ENCODE measurements at places on chromosomes 2 and 18.

DNA sequence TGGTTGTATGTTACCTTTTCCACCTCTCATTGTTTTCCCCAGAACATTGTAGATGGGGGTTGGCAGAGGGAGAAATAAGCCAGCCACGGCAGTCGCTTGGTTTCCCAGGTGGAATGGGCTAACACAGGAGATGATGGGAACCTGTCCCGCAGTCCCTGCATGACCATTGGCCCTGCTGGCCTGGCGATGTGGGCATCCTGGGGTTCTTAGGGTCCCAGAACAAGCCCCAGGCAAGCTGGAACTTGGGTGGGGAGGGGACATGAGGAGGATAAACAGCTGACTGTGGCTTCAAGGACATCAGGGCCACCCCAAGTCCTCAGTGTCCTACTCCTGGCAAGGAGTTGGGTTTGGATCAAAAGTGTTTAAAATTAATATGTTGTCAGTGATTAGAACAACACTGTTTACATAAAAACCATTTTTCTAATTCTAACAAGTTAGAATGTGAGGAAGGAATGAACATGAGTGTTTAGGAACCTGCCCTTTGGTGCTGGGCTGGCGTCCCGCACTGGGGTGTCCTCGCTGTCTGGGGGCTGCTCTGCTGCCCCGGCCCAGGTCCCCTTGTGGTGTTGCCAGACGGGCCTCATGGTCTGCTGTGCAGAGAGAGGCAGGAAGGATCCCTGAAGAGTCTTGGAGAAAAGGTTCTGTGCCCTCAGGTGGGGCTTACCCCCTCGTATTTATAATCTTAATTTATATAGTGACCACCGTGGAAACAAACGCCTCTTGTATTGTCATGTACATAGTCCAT is 95.1 kb downstream of the USP40 start:
- DNase-seq: no peak

- DNase-seq: no peak
These were observed 228.3 kb upstream of the ERBB4 start for GRCh38 chr2:212766921-212767320.

DNA sequence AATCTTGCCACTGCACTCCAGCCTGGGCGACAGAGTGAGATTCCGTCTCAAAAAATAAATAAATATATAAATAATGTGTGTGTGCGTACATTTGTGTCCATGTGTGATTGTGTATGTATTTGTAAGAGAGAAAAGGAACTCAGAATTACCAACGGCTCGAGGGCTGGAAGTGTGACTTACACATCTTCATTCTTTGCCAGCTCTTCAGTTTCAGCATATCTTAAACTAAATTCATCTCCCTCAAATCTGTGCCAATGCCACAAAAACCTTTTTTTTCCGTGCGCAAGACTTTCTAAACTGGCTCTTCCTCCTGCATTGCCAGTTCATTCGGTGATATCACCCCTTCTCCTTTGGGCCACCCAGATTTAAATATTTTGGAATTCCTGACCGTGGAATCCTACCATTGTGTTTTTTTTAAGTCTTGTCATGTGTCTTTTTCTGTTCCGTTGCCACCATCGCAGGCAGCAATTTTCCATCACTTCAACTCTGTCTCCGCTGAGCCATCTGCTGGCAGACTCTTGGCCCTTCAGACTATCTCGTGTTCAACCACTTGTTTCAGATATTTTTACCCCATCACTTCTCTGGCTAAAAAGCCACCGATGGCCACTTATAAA is 77.0 kb upstream of the ZNF532 start:
- DNase-seq: no peak

GRCh38 chr2:119879502-119879901 is 119.8 kb downstream of the PTPN4 start:
- no peak for DNase-seq

DNA sequence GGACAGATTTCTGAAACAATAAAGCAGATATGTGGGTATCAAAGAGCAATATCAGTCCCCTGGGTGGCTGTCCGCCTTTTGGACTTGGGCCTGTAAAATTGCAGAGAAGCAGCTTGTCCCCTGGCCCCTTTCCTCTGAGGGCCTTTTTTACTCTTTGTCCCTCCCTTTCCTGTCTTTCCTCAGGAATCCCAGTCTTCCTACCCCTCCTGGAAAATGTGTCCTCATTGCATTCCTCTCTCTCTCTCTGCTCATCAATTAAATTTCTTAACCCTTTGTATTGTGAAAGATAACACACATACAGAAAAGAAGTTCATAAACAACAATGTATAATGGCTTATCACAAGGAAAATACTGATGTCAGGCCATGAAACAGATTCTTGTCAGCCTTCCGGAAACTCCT is 3.0 kb upstream of the GRB14 start:
- DNase-seq: no peak

- DNase-seq: no peak
These were observed 185.1 kb upstream of the LHCGR start for GRCh38 chr2:48940606-48941005.

DNA sequence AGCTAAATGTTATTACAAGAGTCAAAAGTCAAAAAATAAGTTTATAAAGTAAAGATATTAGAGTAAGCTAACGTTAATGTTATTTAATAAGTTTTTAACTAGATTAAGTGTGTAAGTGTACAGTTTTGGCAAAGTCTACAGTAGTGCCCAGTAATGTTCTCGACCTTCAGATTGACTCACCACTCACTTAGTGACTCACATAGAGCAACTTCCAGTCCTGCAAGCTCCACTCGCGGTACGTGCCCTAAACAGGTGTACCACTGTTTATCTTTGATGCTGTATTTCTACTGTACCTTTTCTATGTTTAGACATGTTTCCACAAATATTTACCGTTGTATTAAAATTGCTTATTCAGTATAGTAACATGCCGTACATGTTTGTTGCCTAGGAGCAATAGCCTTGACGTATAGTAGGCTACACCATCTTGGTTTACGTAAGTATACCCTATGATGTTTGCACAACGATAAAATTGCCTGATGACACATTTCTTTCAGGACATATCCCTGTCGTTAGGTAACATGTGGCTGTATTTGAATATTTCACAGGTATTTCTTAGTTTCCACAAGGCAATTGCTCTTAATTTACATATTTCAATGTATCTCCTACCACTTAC is 1641.9 kb upstream of the PIK3C3 start:
- no peak for DNase-seq

DNA sequence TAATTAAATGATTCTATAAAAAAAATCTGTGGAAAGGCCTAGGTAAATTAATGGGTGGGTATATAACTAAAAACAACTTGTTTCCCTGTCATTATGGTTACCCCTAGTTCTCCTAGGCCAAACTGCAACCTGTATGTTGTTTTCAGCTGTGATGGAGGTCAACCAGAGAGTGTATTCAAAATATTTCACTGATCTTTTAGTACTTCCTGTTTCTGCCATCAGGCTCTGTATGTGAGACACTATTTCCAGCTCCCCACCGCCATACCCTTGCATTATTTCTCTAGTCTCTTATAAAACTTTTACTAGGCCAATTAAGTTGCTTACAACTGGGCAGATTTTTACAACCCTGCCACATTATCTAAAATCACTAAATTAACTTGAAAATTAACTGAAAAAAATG is 21.0 kb upstream of the CDKL4 start:
- no peak for DNase-seq

DNA sequence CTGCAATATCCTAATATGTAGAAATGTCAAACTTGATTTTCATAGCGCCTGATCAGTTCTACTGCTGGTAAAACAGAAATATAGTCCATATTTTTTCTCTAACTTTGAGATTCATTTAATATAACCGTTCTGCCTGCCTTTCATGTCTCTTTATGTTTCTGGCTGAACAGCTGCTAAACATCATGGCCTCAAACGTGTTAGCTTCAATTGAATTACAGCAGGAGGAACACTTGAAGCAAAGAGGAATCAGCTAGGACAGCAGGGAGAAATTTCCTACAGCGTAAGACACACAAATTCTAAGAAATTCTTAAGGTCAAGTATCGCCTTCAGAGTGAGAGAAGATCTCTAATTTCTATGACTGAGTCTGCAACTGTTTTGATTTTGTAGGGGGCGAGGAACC is 433.2 kb downstream of the FBXO15 start:
- no peak for DNase-seq

DNA sequence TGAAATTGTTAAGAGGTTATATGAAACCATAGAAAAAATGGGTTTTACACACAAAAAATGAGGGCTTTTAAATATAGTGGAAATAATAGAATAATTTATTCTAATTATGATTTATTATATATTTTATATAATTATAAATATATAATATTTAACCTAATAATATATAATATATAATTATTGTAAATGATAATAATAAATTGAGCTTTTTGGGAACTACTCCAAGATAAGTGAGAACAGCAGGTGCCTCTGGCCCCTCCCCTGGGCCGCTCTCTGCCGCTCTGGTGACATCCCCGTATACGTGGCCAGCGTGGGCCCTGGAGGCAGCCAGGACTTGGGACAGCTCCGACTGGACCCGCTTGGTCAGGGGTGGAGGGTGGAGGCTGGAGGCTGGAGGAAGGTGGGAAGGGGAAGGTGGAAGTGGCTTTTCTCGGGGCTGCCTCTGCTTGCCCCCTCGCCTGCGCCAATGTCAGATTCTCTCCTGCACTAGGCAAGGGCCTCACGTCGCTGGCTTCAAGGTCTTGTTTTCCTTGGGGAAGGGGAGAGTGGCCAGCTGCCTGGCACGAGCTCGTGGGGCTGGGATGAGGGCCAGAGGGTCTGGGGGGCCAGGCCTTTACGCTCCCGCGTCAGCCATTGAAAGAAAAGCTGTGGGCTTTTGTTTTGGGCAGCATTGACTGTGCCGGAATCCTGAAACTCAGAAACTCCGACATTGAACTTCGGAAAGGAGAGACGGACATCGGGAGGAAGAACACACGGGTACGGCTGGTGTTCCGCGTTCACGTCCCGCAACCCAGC is 54.8 kb downstream of the NFATC1 start:
- DNase-seq: no peak

DNA sequence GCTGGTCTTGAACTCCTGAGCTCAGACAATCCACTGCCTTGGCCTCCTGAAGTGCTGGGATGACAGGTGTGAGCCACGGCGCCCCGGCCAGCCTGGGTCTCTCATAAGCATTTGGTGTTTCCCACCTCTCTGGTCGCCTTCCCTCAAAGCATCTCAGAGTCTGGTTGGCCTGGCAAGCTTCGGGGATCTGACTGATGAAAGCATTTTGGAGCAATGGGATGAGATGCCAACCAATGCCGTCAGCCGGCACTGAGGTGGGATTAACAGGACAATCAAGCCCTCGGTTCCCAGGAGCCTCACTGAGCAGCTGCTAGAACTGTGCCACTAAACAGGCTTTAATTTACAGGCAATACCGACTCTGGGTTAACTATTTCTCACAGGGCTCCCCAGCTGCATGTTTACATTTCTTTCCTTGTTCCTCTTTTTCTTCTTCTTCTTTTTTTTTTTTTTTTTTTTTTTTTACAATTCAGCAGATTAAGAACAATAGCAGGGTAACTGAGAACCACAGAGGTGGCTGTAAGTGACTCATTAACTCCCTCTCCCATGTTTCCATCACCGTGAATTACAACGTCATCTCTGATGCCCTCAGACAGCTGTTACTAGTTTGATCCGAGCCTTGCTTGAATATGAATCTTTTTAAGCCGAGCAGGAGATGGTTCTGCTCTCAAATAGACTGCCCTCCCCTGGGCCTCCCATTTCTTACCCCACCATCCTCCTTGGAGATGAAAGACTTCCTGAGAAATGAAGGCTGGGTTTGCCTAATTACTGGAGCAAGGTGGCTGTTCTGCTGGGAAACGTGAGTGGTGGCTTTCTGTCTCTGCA is 37.9 kb downstream of the ODC1 start:
- peak; percentile 76 for DNase-seq

- DNase-seq: no peak
These were observed 318.7 kb downstream of the CLIP4 start for GRCh38 chr2:29433920-29434319.

DNA sequence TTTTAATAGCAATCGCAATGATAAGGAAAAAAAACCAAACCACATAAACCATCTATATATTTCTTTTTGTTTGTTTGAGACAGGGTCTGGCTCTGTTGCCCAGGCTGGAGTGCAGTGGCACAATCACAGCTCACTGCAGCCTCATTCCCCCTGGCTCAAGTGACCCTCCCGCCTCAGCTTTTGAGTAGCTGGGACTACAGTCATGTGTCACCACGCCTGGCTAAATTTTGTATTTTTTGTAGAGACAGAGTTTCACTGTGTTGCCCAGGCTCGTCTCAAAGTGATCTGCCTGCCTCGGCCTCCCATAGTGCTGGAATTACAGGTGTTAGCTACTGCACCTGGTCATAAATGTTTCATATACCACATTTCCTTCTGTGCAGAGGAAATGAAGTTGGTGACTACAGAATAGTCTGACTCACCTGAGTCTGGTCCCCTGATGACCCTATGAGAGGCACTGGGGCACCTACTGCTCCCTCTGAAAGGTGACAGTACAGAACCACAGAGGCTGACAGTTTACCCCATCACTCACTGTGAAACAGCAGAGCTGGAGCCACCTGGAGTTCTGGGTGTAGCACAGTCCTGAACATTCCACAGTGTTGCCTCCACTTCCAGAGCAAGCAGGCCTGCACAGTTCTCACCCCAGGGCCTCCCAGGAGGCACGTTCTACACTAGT is 183.7 kb upstream of the PXDN start:
- no peak for DNase-seq

- no peak for DNase-seq
These were observed 48.7 kb downstream of the NCK2 start for GRCh38 chr2:105793196-105793975.

DNA sequence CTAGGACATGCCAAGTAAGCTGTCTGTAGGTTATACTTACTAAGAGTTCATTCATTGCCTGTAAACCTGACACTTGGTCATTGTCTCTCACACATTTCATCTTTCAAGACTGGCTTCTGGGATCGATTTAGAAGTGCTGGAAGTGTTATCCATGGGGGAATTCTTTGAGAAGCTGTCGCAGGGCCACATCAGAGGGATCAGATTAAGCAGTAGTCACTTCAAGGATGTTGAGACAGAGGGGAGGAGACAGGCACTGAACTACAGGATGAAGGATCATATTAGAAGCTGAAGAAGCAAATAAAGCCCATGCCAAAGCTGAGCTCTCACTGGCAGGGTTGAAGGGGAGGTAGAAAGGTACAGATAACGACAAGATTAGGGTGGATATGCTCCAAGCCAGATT is 49.0 kb downstream of the CDK15 start:
- no peak for DNase-seq

- DNase-seq: peak; percentile 42
These were observed 16.4 kb upstream of the ST3GAL5 start for GRCh38 chr2:85905187-85905666.

- DNase-seq: no peak
These were observed 470.8 kb upstream of the TNP1 start for GRCh38 chr2:217330647-217331046.

GRCh38 chr2:148560496-148560895 is 84.1 kb upstream of the EPC2 start:
- no peak for DNase-seq

DNA sequence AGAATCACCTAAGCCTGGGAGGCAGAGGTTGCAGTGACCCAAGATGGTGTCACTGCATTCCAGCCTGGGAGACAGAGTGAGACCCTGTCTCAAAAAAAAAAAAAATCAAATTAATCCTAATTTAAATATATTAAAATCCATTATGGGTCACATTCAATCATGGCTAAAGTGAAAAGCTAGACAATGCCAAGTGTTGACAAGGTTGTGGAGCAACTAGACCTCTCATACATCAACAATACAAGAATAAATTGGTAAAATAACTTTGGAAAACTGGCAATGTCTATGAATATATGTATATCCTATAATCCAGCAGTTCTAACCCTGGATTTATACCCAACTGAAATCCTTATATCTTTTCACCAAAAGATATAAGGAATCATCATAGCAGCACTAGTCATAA is 23.4 kb upstream of the ATL2 start:
- DNase-seq: no peak

GRCh38 chr2:84925336-84925723 is 19.9 kb downstream of the TMSB10 start:
- no peak for DNase-seq
